NCI-H460 (cell line): ENCODE measurements at places on chromosomes 1 and 21.
A peak's percentile ranks its signal among the peaks of the same experiment; 100 is the strongest.

GRCh38 chr1:197149340-197149739, 2.9 kb upstream of the ASPM start:
- DNase-seq: no peak

DNA sequence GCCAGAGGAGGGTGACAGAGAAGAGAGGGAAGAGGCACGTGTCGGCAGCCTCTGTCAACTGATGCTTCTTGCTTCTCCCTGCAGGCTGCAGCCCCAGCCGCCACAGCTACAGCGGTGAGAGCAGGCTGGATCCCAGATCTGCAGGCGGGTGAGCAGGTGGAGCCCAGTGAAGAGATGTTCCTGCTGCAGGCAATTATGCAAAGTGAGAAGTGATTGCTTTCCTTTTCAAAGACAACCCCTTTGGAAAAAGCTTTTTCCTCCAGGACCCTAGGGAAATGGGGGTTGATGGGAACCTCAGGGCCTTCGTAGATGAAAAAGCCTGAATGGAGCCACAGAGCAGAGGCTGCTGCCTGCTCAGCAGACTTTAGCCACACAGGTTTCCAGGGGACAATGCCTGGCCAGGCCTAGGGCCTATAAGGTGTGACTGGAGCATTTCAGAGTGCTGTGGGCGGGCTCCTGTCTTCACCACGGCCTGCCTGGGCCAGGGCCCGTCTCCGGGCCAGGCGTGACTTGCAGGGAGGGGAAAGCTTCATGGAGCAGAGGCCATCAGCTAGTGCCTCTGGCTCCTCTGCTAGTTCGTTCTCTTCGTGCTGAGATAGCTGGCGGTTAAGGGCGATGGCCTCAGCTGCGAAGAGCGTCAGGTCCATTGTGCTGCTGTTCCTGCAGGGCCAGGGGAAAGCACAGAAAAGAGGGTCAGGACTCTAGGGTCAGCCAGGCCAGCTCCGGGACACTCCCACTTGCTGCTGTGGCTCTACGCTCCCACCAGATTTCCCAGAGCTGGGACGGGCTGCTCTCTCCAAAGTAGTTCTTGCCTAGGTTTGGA, 6.9 kb upstream of the KNCN start:
- no peak for DNase-seq

DNA sequence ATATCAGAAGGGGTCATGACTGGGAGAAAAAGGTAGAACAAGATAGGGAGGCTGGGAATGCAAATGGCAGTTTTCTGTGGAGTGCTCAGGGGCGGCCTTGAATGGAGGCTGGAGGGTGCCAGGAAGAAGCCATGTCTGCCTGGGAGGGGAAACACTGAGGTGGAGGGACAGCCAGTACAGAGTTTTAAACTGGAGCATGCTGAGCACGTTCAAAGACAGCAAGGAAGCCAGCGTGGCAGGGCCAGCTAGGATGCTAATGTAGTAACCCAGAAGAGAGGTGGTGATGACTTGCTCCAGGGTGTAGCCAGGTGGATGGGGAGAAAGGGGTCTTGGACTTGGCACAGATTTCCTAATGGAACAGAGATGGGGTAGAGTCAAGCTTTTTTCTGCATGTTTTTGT, 445.8 kb upstream of the VAMP3 start:
- DNase-seq: no peak

DNA sequence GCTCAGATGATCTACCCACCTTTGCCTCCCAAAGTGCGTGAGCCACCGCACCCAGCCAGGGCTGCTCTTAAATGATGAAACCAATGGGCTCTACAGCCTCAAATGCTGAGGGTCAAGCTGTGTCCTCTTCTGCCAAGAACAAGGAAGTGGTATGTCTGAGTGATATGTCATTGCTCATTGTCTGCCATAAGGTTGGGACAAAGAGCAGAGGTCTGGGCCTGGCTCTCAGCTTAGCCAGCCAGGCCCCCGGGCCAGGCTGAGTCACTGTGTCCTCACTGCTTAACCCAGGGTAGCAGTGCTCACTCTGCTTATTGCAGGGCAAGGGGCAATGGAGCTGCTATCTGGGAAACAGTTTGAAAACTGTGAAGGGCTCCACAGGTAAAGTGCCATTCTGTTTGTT, 8.3 kb upstream of the ETS2 start:
- DNase-seq: no peak

DNA sequence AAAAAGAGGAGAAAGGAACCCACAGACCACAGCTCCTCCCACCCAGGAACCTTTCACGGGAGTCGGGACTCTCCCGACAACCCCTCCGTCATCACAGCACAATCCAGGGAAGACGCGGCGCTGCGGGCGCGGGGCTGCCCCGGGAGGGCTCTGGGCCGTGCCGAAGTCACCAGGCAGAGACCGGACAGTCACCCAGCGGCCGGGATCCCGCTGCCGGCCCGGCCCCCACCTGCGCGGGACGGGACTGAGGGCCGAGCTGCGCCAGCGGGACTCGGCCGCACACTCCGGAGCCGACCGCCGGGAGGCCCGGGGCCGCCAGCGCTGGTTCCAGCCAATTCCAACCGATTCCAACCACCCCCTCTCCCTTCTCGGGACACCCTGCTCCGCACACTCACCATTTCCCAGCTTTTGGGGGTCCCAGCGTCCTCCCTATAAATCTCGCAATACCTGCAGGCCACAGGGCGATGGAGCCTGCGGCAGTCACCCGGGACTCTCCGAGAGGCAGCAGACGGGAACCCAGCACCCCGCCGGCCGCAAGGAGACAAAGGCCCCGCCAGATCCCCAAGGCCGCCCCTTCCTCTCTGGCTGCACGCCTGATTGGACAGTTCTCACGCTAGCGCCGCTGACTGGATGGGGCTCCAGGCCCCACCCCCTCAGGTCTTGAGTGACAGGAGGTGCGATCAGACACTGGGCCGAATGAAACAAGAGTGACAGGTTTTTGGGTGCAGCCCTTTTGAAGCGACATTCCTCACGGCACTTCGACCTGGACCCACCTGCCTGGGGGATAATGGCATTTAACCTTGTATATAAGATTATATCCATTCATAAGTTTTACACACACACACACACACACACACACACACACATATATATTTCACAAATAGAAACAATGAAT, at the start of gene ZNF695:
Gene ZNF695, minus strand, starts transcription at position 547 of the 895 bp plus-strand sequence. Its CDS starts 149 bp downstream, at position 398.
- DNase-seq: peak; percentile 98

DNA sequence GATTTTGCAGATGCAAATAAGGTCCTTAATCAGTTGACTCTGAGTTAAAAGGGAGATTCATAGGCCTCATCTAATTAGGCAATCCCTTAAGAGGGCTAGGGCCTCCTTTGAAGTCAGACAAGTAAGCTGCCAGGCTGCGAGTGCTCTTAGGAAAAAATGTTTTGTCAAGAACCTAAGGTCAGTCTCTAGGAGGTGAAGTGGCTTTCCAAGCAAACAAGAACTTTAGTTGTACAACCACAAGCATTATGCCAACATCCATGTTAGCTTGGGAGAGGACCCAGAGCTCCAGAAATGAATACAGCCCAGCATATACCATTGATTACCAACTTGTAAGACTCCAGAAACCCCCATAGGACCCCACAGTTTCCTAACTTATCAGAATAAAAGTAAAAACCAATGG, 1366.2 kb downstream of the PLA2G4A start:
- DNase-seq: no peak

GRCh38 chr1:229889031-229889517, 178.0 kb upstream of the GALNT2 start:
- no peak for DNase-seq

GRCh38 chr1:7932524-7933138, 8.0 kb downstream of the TNFRSF9 start:
- no peak for DNase-seq

- no peak for DNase-seq
Measured at GRCh38 chr1:151520359-151520758, 9.2 kb downstream of the CGN start.

DNA sequence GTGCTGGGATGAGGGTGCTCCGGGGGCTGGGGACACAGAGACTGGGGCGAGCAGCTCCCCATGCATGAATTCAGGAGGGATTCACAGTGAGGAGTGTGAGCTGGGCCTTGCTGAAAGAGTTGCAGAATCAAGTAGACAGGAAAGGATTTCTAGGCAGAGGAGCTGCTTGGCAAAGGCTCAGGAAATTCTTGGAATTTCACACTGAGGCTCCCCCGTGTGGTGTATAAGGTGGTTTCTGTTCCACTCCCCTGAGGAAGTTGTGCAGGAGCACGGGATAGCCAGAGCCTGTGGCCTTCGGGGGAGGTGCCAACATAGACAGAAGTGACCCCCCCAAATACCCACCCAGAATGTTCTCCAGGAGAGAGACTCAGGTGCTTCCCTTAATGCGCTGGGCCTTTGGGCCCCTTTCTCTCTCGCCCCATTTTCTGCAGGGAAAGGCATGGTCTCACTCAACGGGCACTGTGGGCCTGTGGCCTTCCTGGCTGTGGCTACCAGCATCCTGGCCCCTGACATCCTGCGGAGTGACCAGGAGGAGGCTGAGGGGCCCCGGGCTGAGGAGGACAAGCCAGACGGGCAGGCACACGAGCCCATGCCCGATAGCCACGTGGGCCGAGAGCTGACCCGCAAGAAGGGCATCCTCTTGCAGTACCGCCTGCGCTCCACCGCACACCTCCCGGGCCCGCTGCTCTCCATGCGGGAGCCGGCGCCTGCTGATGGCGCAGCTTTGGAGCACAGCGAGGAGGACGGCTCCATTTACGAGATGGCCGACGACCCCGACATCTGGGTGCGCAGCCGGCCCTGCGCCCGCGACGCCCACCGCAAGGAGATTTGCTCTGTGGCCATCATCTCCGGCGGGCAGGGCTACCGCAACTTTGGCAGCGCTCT, 58.5 kb upstream of the ACTL8 start:
- DNase-seq: peak; percentile 30

DNA sequence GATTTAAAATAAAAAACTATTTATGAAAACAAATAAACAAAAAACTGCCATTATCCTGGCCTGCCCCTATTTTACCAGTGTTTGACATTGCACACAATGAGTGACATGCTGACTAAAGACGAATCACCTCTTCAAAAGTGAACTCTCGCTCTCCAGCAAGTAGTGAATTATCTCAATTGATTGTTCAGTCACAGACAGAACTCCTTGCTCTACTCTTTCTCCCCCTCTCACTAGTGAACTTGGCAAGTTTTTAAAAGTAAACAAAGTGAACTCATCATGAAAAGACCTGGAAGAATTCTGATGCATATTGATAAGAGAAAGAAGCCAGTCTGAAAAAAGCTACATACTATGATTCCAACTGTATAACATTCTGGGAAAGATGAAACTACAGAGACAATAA, 4.7 kb upstream of the C1orf52 start:
- DNase-seq: no peak

GRCh38 chr21:34878940-34879339, 170.2 kb downstream of the RUNX1 start:
- DNase-seq: no peak

DNA sequence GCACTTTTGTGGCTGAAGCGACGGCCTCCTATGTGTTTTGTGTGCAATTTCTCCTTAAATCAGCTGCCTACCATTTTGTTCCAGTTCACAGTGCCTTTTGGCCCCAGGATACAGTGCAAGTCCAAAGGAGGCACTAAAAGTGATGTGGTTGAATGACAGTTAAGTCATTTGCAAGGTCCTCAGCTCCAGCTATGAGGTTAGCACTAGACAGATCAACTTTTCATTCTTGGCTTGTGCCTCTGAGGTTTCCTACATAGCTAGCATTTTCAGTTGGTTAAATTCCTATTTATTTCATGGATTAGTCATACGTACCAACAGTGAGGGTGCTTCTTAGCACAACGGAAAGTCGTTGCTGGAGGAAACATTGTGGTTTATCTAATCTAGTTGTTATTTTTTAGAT, 59.3 kb upstream of the NTPCR start:
- DNase-seq: no peak

GRCh38 chr21:41357546-41357945, 4.3 kb upstream of the MX2 start:
- DNase-seq: no peak

- no peak for DNase-seq
Measured at GRCh38 chr1:245433561-245433960, 278.8 kb downstream of the KIF26B start.

DNA sequence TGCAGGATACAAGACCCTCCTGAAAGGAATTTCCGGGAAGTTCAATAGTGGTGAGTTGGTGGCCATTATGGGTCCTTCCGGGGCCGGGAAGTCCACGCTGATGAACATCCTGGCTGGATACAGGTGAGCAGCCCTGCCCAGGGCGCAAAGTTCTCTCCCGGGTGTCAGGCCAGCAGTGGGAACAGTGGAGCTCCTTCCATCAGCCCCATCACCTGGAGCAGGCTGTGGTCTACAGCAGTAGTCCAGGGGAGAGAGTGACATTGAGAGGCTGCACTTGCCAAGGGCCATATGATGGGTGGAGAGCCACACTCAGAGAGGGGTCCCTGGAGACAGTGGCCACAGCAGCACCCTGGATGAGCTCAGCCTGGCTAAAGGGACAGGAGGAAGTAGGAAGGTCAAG, 44.1 kb downstream of the TFF3 start:
- no peak for DNase-seq

DNA sequence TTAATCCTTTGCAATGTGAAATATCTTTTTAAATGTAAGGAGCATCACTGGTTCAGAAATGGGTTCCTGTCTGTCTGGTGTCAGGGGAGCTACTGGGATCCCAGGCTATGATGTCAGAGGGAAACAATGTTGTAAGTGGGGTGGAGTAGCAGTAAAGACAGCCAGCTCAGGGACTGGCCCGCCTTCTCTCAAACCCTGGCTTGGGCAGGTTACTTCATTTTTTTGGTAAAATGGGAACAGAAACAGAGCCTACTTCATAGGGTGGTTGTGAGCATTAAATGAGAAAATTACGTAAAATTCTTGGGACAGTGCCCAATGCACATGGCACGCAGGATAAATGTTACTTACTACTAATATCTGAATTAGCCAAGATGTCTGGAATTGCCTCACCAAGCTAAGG, 30.7 kb upstream of the IL20 start:
- no peak for DNase-seq

DNA sequence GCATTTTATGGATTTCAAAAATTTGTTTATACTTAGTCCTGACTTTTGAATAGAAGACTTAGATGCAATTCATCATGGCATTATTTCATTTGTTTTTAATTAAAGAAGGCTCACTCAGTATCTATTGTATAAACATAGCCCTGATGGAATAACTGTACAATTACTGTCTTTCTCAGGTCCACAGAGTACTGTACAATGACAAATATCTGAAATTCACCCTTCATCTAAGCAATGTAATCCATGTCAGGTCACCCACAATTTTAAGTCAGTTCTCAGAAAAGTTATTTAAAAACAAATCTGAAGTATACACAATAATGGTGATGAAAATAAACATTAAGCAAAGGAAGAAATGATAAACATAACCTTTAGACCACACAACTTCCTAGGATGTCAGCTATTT, 311.9 kb downstream of the GRIK1 start:
- DNase-seq: no peak

DNA sequence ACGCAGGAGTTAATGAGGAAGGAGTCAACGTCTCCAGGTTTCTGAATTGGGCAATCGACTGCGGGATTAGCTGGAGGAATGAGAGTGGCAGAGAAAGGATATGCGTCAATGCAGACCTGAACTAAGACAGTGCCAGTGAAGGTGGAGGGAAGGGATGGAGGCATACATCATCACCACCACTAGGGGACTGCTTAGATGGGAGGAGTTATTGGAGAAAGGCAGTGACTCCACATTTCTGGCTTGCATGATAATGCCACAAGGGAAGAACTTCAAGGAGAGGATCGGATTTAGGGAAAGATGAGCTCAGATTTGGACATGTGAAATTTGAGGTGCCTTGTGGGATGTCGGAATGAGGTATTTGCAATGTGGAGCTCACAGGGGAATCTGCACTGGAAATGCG, 17.5 kb downstream of the VASH2 start:
- DNase-seq: peak; percentile 64
